ENCODE measurements at places on chromosomes 6 and 20. TPM values are rescaled to one million over a fixed set of nuclear protein-coding genes. Genes with fewer than 3 reads are reported as not detected.

GRCh38 chr6:16723826-16724225 is 37.4 kb downstream of the ATXN1 start:
- peak; percentile 96 for DNase-seq

DNA sequence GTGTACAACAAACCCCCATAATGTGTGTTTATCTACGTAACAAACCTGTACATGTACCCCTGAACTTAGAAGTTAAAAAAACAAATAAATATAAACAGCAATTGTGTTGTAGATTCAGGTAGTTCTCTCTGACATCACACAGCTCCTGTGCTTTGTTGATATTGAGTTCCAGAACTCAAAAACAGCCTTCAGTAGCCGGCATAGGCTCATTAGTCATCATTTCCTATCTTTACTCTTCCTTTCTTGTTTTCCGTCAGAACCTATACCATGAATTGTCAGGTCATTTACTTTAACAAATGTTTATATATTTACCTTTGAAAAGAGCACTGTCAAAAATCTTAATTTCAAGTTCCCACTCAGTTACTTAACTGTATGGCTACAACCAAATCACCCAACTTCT is 88.8 kb downstream of the ADTRP start:
- no peak for DNase-seq

DNA sequence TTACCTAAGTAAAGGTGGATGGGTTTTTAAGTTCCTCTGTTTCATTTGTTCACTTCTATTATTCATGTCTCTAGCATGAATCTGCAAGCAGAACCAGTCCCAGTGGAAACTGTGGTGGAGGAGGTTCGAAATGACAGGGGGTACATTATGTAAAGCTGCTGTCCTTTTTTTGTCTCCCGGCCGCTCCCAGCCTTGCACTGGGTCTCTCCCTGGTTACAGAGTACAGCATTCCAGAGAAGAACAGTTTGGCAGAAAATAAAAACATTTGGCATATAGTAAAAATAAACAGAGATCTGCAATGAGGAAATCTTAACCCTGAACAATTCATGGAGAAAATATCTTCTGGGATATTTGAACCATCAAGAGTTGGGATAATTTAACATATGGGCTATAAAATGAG is 34.6 kb upstream of the TAGAP start:
- DNase-seq, result no peak

The BMP6 gene
- total RNA-seq, result 0.28 TPM

- peak; percentile 59 for DNase-seq
Measured at GRCh38 chr6:139029470-139030227, 1.1 kb downstream of the ABRACL start.

The NFATC2 gene
- 0.28 TPM for total RNA-seq

- no peak for DNase-seq
Measured at GRCh38 chr6:3031857-3032640, 32.4 kb downstream of the NQO2 start.

DNA sequence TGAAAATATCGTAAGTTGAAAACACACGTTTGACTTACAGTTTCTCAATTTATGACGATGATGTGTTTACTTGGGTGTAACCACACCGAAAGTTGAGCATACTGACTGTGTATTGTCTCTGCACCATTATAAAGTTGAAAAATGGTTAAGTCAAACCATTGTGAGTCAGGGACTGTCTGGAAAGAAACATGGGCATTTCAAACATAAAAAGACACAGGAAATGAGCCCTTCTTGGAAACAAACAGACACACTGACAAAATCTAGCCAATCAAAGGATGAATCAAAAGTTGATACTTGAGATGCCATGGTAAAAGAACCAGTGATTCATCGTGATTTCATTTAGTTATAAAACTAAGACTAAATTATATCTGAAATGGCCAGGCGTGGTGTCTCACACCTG is 5.3 kb downstream of the POPDC3 start:
- peak; percentile 90 for DNase-seq

GRCh38 chr20:58352468-58352867 is 36.6 kb upstream of the VAPB start:
- DNase-seq, result no peak

GRCh38 chr6:7175462-7175861 is 67.7 kb downstream of the RREB1 start:
- DNase-seq, result peak; percentile 36

DNA sequence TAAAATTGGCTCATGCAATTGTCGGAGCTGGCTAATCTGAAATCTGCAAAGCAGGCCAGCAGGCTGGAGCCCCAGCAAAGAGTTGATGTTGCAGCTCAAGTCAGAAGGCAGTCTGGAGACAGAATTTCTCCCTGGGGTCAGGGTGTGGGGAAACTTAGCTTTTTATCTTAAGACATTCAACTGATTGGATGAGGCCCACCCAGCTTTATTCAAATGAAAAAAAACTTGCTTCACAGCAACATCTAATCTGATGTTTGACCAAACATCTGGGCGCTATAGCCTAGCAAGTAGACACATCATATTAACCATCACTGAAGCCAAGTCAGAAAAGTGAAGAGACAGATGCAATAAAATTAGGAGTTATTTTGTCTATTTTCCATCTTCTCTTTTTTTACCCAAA is 108.8 kb upstream of the CCDC28A start:
- DNase-seq, result no peak

The F13A1 gene
- total RNA-seq, result not detected

The PLCB1 gene
- 16.1 TPM for total RNA-seq

DNA sequence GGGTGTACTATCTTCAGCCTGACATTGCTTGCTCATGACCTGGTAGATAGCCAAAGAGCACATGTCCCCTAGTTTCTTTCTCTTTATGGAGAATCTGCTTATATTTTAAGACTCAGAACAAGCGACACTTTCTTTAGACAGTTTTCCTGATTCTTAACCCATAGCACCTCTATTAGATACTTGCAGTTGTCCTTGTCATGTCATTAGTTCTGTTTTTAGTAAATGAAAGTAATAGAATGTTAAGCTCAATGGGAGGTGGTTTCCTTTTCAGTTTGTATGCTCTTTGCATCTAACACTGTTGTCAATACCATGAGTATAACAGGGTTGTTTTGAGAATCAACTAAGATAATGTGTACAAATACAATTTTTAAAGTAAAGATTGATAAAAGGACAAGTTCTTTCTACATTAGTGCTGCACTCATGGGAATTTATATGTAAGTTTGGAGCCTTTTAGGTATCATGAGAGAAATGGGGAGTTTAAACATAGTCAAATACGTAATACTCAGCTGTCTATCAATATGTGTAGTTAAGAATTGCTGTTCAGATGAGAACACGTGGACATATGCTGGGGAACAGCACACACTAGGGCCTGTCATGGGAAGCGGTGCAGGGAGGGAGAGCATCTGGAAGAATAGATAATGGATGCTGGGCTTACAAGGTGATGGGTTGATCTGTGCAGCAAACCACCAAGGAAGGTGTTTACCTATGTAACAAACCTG is 124.3 kb downstream of the GRM1 start:
- DNase-seq, result no peak

The C4A gene
- total RNA-seq, result 0.83 TPM

The TFAP2D gene
- not detected for total RNA-seq

DNA sequence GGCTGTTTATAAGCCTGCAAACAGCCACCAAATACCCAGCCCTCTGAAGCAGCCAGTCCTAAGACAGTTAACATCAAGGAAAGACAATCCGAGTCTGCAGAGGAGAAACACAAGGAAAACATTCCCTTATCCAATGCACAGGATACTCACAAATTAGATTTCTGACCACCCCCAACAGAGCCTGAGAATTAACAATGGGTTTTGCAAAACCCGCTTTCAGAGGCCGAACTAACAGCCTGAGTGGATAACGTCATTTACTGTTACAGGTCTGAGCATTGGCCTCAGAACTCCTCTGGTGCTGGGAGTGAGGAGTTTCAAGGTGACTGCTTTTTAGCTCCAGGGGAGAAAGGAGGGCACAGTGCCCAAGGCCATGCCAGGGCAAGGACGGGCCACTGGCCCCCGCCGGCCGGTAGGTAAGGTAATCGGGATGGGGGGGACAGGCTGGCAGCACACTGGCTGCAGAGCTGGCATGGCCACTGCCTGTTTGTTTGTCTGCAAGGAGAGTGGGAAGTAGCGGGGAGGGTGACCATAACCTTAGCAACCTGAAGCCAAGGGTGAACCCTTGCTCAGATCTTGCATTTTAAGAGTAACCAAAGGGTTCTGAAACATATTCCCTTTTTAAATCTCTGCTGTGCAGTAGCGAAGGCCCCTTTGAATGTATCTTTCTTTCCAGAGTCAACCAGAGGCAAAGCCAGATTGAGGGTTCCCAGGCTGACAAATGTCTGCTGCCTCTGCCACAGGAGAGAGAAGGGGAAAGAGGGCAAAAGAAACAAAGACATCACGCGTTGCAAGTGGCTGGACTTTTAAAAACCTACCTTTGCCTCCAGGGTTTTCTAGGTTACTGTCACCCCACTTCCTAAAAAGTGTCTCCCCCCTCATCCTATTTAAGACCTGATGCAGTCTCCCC is 3.9 kb downstream of the ZMYND8 start:
- no peak for DNase-seq

GRCh38 chr20:58440021-58440767 is 51.2 kb downstream of the VAPB start:
- no peak for DNase-seq

DNA sequence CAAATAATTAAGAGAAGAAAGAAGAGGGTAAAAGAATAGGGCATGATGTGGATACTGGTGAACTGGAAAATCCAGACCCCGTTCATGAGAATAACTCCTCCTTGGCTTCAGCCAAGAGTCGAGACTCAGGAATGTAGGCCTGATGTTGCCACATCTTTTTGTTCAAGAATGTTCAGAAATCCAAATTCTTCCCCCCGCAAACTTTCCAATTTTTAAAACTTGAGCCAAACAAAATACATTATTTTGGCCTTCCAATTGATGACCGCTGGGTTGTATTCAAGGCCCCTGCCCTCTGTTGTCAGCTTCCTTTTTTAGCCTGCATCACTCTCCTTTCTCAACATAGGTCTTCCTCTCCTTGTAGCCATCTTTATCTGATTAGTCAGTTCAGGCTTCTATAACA is 106.1 kb downstream of the TNFAIP3 start:
- DNase-seq, result no peak

DNA sequence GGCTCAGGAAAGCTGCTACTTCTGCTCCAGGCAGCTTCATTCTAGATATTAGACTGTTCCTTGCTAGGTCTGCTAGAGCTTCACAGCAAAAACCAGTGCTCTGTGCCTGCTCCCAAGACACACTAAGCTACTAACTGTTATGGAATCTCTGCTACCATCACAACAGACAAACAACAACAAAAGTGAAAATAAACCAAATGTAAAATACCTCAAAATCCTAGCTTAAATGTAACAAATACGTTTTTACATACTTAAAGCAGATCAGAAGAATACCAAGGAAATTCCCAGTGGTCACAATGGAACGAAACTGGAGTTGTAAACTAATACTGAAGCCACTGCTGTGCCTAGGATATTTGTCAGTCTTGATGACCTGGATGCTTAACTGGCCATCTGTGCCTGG is 84.6 kb upstream of the EZR start:
- no peak for DNase-seq

Data from IMR-90 (cell line).